ENCODE measurements at places on chromosomes 3 and 15.

GRCh38 chr15:65646486-65646885 lies 24.7 kb downstream of the SLC24A1 start:
- no peak for DNase-seq

- DNase-seq: no peak
Observed at GRCh38 chr3:68458581-68458980, 473.8 kb downstream of the TAFA4 start.

DNA sequence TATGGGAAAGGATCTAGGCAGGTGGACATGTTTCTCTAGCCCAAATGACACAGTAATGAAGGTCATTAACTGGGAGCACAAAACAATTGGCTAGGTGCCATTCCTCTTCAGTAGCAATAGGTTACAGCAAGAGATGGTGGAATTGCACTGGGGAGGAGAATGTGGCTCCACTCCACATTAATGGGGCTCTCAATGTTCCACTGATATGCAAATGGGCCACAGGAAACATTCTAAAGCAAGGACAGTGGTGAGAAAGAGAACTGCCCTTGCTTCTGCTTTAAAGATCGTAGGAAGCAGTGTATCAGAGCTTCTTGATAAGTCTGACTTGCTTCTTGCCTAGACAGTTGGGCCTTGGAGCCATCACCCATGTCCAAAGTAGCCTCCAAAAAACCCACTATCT lies 271.4 kb upstream of the PPP2R3A start:
- no peak for DNase-seq

GRCh38 chr3:55519019-55519418 lies 31.9 kb upstream of the WNT5A start:
- no peak for DNase-seq

DNA sequence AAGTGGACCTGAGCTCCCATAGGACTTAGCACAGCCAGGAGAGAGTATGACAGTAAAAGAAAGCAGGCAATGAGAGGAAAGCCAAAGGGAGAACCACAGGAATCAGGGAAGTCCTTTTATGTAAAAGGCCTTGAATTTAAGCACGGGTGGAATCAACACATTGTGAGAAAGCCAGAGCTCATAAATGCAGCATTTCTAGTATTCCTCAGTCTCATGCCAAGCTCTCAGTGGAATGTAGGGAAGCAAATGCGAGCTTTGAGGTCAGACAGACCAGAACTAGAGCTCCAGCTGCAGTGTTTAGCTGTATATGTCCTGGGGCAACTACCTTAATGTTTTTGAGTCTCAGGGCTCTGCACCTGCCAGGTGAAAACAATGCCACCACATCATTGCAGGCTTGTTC lies 132.1 kb upstream of the TRIM42 start:
- no peak for DNase-seq

- no peak for DNase-seq
Observed at GRCh38 chr3:9791790-9792404, 376 bp downstream of the TADA3 start.

- DNase-seq: no peak
Observed at GRCh38 chr15:51327081-51327480, 11.3 kb downstream of the CYP19A1 start.

GRCh38 chr3:179599531-179599930 lies 4.9 kb downstream of the MRPL47 start:
- no peak for DNase-seq

GRCh38 chr15:66359740-66360139 lies 3.3 kb upstream of the TIPIN start:
- no peak for DNase-seq

DNA sequence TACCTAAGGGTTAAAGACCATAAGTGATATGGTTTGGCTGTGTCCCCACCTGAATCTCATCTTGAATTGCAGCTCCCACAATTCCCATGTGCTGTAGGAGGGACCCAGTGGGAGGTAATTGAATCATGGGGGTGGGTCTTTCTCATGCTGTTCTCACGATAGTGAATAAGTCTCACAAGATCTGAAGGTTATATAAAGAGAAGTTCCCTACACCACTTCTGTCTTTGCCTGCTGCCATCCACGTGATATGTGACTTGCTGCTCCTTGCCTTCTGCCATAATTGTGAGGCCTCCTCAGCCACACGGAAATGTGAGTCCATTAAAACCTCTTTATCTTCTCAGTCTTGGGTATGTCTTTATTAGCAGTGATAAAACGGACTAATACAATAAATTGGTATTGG lies 75.0 kb upstream of the CADPS start:
- DNase-seq: no peak

GRCh38 chr3:16370872-16371740 lies 106.1 kb downstream of the OXNAD1 start:
- DNase-seq: no peak

- DNase-seq: no peak
Observed at GRCh38 chr15:101379647-101380046, 84.6 kb upstream of the SNRPA1 start.

- DNase-seq: no peak
Observed at GRCh38 chr3:150662410-150663200, 41.1 kb downstream of the ERICH6 start.

- peak; percentile 79 for DNase-seq
Observed at GRCh38 chr3:9932843-9933560, 632 bp upstream of the CRELD1 start.

DNA sequence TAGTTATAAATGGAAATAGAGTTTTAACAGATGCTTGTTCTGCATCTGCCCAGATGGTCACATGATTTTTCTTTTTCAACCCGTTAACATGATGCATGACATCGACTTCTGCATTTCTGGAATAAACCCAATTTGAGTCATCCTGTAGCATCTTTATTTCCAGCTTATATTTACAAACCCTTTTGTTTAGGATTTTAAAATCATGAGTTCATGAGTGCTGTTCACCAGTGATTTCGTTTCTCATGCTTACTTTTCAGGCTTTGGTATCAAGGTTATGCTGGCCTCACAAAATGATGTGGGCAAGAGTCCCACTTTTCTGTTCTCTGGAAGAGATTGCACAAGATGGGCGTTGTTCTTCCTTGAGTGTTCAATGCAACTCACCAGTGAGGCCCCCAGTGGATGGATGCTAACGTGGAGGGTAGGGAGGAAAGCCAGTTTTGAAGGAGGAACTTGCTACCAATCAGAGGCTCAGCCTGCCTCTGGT lies 5.2 kb downstream of the HRH1 start:
- no peak for DNase-seq

DNA sequence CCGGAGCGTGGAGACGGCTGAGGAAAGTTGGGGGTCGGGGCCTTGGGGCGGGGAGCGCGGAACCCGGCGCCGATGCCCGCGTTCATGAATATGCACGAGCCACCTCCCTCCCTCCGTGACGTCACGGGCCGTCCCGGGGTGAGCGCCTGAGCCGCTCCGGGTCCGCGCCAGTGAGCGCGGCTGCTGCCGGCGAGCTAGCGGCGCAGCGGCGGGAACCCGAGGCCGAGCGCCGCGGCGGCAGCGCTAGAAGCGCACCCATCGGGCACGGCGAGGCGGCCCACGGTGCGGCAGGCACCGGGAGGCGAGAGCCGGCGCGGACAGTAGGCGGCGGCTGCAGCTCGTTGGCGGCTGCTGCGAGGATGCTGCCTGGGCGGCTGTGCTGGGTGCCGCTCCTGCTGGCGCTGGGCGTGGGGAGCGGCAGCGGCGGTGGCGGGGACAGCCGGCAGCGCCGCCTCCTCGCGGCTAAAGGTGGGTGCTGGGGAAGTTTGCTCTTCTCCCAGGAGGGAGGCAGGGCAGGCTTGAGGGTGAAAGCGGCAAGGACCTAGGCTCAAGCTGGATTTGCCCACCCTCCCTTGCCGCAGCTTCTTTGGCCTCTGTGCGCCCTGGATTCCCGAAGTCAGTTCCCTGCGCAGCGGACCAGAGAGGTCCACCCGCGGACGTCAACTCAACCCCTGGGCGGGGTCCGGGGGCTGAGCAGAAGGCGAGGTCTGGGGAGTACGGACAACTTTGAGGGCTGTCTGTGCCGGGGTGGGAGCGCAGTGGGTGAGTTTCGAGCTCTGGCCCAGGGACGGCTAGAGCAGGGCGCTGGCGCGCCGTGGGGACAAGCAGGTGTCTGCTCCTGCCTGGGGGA lies at the start of gene CLSTN2:
Gene CLSTN2, plus strand, starts transcription at position 170 of the 850 bp plus-strand sequence.
- peak; percentile 76 for DNase-seq

DNA sequence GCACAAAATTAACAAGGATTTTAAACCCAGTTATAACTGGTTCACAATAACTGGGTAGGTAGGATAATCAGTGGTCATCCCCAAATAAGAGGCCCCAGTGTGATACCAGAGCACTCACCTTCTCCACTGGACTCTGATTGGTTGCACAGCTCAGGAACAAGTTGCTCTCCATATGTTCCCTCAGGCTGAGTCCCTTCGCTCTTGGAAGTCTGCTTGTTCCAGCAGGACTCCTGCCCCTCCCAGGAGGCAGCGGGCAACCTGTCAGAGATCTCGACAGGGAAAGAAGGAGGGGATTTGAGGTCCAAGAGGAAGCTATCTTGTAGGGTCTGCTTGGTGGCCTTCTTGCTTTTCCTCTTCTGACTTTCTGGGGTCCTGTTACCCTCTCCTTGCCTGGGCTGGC lies 51.6 kb upstream of the HEG1 start:
- DNase-seq: no peak

DNA sequence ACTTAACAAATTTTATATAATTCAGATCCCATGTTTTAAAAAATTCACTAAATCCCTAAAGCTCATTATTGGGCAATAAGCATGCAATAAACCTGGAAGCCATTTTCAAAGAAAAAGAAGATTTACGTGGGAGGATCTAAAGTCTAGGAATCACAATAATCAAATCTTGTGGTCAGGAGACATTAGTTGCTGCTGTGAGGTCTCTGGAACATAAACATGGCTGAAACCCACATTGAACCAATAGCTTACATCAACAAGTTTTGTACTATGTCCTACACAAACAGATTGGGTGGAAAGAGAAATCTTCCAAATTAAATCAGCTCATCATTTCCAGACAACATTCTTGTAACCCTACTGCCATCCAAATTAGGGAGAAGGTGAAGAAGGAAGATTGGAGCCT lies 121.9 kb upstream of the EPHA3 start:
- no peak for DNase-seq

DNA sequence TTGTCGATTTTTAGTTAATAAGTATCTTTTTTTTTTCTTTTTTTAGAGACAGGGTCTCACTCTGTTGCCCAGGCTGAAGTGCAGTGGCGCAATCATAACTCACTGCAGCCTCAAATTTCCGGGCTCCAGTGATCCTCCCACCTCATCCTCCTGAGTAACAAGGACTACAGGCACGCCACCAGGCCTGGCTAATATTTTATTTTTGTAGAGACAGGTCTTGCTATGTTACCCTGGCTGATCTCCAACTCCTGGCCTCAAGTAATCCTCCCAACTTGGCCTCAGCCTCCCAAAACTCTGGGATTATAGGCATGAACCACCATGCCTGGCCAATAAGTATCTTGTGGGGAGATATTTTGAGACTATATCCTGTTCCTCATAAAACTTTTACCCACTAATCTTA lies 29.4 kb upstream of the ARID3B start:
- no peak for DNase-seq

DNA sequence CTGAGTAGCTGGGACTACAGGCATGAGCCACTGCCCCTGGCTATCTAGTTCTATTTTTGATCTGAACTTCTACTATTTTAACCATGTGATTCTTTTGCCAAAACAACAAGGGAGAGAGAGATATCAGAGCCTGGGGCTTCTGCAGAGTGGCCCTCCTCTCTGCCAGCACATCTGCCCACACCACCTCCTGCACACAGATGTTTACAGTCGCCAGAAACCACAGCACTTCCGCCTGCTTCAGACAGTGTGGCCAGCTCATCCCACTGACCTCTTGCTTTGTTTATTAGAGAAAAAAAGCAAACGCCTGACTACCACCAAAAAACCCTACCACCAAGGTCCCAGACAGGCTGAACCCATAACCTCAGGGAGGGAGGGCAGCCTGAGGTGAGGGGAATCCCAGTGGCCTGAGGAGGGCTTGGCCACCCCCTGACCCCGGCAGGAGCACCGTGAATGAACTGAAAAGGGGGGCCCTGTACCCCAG lies 85.9 kb upstream of the ABHD2 start:
- DNase-seq: no peak

DNA sequence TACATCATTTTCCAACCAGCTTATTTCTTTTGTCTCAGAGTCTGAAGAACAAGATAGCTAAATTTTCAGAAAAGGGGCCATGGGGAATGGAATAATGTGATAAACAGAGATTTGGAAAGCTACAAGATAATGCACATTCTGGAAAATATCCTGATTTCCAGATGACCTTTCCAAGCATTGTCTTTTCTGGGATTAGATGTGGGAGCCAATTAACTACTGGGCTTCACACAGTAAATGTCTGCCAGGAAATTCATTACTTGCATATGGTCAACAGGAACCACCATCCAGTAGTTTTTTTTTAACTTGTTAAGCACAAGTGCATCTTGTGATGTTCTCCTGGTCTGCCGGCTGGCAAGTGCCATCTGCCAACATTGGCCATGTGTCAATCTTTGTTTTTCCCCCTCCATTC lies 131.1 kb upstream of the BFSP2 start:
- DNase-seq: no peak

- no peak for DNase-seq
Observed at GRCh38 chr3:72960812-72961518, 35.6 kb upstream of the PPP4R2 start.

DNA sequence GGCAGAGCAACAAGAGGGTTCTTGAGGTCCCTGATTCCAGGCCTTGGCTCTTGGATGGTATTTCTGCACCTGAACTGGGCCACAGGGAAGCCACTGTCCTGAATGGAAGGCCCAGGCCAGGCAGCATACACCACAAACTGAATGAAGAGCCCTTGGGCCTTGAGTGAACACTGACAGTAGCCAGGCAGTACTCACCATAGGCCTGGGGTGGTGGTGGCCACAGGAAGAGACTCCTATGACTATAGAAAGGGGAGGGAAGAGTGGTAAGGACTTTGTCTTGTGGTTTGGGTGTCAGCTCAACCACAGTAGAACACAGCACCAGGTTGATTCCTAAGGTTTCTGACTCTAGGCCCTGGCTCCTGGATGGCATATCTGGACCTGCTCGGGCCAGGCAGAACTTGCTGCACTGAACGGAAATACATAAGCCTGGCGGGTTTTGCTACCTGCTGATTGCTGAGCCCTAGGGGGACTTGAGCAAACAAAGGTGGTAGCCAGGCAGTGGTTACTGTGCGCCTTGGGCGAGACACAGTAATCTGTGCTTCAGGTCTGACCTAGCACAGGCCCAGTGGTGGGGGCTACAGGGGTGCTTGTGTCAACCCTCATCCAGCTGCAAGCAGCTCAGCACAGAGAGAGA lies 241.4 kb downstream of the ISL2 start:
- DNase-seq: no peak

GRCh38 chr3:32454731-32455608 lies 47.7 kb downstream of the CMTM6 start:
- DNase-seq: no peak

DNA sequence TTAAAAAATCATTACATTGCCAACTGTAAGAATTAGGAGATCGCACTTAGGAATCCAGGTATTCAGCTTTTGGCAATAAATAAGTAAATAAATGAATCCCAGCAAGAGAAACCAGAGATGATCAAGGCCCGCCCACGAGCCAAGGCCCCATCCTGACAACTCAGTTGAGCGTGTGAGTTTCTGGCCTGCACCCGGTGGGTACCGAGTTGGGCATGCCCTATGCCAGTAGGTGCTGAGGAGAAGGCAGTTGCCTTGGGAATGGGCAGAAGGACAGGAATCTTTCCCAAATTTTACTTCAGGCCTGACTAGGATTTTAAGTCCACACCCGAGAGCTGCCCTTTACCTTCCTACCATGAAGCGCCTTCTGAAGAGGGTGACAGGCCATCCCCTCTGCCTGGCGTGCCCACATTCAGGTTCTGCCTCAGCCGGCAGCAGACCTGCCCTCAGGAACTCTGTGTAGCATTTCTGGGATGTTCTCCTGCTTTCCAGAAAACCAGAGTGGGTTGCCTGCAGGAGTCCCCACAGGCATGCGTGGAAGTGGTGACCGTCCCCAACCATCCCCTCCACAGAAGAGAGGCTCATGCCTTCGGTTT lies 99.3 kb upstream of the ALDH1A3 start:
- DNase-seq: no peak

All from HEK293T (cell line).